Left ventricle myocardium inferior (tissue), 1 donor: ENCODE measurements at places on chromosomes 16 and 17.
A peak's percentile ranks its signal among the peaks of the same experiment; 100 is the strongest.

GRCh38 chr16:56669840-56670619, 416 bp downstream of the MT1H start:
- DNase-seq = no peak

- peak; percentile 56 for DNase-seq
Measured at GRCh38 chr16:75296606-75297005, 45.2 kb upstream of the BCAR1 start.

- no peak for DNase-seq
Measured at GRCh38 chr17:31390426-31390747, 1.1 kb upstream of the RAB11FIP4 start.

DNA sequence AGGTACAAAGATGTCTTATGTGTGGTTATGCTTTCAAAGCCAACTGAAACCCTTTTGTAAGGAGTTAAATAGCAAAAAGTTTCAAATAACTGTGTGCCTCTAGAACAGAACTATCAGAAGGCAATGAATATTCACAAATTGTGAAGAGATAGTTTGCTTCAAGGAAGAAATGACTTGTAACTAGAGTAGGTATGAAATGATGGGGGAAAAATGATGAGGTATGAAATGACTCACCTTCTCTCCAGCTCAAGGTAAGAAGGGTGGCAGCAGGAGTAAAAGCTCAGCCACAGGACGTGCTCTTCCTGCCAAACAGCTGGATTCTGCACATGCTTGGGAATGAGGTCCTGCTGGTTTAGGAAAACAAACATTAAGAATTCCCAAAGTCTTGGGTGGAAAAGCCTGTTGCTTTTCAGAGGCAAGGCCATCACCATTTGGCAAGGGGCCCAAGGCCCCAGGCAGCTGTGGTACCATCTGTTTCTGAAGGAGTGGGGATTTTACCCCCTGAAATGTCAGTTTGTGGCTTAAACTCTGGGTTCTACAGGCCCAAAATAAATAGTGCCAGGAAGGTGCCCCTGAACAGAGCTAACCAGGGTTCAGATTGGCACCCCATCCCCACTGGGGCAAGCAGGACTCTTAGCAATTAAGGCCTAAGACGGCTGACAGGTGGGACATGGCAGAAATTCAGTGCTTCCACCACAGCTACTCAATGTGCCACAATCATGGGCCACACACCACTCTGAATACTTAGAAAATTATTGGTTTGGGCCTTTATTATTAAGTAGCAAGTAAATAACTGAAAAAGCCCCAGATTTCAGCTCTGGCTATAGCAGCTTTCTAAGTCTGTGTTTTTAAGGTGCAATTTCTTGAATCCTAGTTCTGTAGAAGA, 13.3 kb downstream of the HERPUD1 start:
- DNase-seq = no peak

DNA sequence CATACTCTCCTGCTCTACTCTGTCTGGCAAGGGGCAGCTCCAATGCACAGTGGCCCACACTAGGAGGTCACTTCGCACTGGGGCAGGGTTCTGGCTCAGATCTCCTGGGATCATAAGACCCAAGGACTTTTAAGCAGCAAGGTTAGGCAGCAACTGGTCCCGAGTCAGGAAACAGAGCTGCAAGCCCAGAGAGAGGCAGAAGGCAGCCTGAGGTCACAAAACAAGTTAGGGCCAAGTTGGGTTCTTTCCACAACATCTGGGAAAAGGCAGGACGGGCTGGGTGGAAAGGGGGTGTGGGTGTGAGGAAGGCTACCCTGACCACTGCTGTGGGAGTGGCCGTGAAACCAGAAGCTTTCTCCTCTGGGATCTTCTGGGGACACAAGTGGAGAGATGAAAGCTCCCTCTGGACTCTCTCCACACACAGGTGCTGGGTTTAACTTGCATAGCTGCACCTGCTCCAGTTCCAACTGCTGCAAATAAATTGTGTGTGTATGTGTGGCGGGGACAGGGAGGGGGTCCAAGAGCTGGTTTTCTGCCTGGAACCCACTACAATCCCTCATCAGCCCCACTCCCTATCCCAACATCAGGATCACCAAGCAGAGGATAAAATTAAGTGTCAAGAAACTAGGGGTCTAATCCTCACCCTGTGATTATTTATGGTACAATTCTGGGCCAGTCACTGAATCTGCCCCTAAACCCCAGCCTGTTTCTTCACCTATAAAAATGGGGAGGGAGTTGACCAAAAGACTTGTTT, 8.0 kb upstream of the TSPOAP1 start:
- DNase-seq = no peak
